Activated CD4-positive, alpha-beta T cell treated with anti-CD3 and anti-CD28 coated beads, Interleukin-2, amount 10 ng/mL, durations not matched to agents 7 days and 5 days (primary cell): ENCODE measurements at places on chromosomes 2 and 18.

GRCh38 chr2:163601377-163601776, 134.4 kb downstream of the FIGN start:
- no peak for DNase-seq

GRCh38 chr2:172947461-172948153, 128.0 kb upstream of the MAP3K20 start:
- DNase-seq, result no peak

GRCh38 chr2:27042985-27043634, 8.4 kb upstream of the AGBL5 start:
- no peak for DNase-seq

- no peak for DNase-seq
These were observed 209.2 kb upstream of the SYT4 start for GRCh38 chr18:43486462-43486861.

DNA sequence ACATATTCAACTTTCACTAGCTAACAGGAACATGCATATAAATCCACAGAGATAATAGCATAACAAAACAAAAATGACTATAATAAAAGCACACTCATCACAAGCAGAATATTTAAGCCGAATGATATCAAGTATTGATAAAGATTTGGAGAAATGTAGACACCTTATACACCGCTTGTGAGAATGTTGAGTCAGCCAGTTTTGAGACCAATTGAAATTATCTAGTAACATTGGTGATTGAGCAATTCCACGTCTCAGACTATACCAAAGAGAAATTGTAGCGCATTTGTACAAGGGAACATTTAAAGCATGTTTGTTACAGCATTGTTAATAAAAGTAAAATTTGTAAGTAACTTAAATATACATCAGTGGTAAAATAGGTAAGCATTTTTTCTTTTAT, 402.9 kb upstream of the FIGN start:
- no peak for DNase-seq

DNA sequence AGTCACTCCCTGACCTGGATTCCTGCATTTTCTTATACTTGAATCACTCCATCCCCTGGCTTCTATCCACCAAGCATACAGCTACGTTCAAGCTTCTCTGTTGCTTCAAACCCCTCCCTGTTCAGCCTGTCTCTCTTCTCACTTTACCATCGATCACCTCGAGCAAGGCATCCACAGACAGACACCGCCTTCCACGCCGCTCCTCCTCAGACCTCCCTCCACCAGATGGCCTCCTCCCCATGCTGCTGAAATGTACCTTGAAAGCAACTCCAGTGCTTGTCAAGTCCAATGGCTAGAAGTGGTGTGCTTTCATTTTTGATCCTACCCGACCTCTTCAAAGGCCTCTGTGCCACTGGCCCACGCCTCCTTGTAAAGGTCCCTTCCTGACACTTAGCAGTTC, 131.3 kb upstream of the ACAA2 start:
- DNase-seq, result peak; percentile 40

DNA sequence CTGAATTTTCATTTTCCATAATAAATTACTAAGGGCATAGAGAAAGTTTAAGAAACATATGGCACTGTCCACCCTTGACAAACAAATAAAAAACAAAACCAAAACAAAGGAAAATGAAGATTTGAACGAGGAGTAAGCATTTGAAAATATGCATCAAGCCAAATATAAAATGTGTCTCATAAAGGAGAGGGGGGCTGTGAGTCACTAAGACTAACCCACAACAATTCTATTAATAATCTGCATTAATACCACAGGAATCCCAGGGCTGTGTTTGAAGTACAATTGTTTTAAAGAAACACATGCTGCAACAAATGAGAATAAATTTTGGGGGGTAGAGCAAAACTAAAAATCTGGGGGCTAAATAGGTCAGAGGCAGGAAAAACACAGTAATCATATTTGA, 53.8 kb upstream of the STK17B start:
- DNase-seq, result no peak

GRCh38 chr2:119674711-119675500, 4.1 kb upstream of the TMEM177 start:
- no peak for DNase-seq

DNA sequence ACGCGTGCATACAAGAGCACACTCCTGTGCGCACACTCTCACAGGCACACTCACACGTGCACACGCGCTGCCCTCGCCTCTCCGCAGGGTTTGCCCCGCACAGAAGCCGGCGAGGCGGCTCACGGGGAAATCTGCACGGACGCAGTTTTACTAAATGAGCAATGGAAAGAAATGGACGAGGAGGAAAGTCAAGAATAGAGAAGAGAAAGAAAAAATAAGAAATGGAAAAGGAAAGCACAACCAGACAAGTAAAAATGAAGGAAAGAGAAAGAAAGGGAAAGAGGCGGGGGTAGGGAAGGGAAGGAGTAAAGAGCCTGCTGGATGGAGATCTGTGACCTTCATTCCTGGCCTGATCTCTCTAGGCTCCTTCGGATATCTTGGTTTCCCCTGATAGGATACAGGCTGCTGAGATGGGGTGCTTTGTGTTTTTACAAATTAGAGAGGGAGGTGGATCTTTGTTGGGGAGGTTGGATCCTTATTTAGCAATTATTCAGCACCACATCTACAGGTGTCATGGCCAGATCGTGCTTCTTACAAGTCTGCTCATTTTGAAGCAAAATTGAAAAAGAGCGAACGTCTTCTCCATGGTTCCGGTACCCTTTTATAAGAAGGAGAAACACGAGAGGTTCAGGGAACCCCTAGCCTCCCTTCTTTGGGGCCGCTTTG, 693 bp upstream of the LRP2 start:
- no peak for DNase-seq

- DNase-seq, result no peak
These were observed 5.2 kb upstream of the GPR55 start for GRCh38 chr2:230930149-230930780.

GRCh38 chr2:10834068-10834655, 21.6 kb upstream of the PDIA6 start:
- no peak for DNase-seq
